ENCODE measurements at places on chromosomes 4 and X. TPM values are rescaled to one million over a fixed set of nuclear protein-coding genes. Genes with fewer than 3 reads are reported as not detected.

CFAP99 gene
- total RNA-seq, result not detected

PDE5A gene
- 0.93 TPM for total RNA-seq

CXXC4 gene
- 0.45 TPM for total RNA-seq

TASL gene
- not detected for total RNA-seq

GCNA gene
- 0.83 TPM for total RNA-seq

IL13RA2 gene
- total RNA-seq, result 350 TPM

CENPVL3 gene
- total RNA-seq, result 0.08 TPM

SGCB gene
- total RNA-seq, result 11.0 TPM

TRAM1L1 gene
- total RNA-seq, result 1.5 TPM

GYG2 gene
- not detected for total RNA-seq

PSAPL1 gene
- total RNA-seq, result not detected

UPF3B gene
- 7.7 TPM for total RNA-seq

ENPP6 gene
- total RNA-seq, result not detected

CAPN6 gene
- total RNA-seq, result not detected

FGF2 gene
- 14.6 TPM for total RNA-seq

FGFBP2 gene
- 2.3 TPM for total RNA-seq

DUSP9 gene
- total RNA-seq, result 7.6 TPM

CPLX1 gene
- 0.05 TPM for total RNA-seq

POU3F4 gene
- not detected for total RNA-seq

ZMAT1 gene
- total RNA-seq, result 0.04 TPM

PLP1 gene
- 22.5 TPM for total RNA-seq

ANXA3 gene
- total RNA-seq, result not detected

FAM184B gene
- 0.27 TPM for total RNA-seq

ASMT gene
- not detected for total RNA-seq

NDP gene
- total RNA-seq, result not detected

ZC4H2 gene
- total RNA-seq, result 12.4 TPM

STATH gene
- total RNA-seq, result not detected

MMRN1 gene
- total RNA-seq, result not detected

CLNK gene
- total RNA-seq, result not detected

GPRASP2 gene
- 3.5 TPM for total RNA-seq

CCKAR gene
- not detected for total RNA-seq

ATP6AP1 gene
- total RNA-seq, result 37.5 TPM

F9 gene
- total RNA-seq, result not detected

PNMA6A gene
- total RNA-seq, result 0.08 TPM

GNL3L gene
- 41.8 TPM for total RNA-seq

ARMCX1 gene
- total RNA-seq, result not detected

GAGE12J gene
- total RNA-seq, result 0.57 TPM
